ENCODE measurements at places on chromosomes 12 and 14.

DNA sequence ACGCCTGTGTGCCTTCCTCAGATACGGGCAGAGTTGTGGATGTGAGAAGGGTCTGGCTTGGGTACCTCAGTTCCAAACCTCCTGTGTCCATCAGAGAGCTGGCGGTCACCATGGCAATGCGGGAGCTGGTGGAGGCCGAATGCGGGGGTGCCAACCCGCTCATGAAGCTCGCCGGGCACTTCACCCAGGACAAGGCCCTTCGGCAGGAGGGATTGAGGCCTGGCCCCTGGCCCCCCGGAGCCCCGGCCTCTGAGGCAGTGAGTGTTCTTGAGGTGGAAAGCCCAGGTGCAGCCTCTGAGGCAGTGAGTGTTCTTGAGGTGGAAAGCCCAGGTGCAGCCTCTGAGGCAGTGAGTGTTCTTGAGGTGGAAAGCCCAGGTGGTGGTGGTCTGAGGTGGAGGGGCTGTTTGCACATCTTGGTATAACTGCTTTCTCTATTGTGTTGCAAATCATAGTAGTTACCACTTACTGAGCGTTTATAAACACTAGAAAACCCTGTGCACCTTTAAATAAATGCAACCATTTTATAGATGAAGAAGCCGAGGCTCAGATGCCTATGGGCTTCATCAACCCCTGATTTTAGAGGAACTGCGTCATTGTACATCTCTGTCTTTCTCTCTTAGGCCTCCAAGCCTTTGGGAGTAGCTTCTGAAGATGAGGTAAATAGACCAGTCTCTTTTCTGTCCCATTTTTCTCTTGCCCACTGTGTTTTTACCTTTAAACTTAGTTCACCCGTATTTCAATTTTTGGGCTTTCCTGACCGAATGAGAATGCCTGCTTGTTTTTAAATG, 976 bp downstream of the PEX5 start:
- DNase-seq, result no peak

DNA sequence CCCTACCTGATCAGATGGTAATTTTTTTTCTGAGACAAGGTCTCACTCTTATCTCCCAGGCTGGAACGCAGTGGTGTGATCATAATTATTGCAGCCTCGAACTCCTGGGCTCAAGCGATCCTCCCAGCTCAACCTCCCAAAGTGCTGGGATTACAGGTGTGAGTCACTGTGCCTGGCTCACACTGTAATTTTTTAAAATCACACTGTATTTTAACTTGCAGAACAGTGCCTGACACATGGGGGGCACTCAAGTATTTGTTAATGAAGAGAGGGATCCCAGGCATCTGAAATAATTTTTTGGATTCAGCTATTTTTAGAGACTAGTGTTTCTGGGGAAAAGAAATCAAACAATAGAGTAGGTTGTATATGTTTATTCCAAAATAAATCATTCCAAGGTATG, 21.7 kb downstream of the LIMA1 start:
- DNase-seq, result no peak

- DNase-seq, result no peak
Observed at GRCh38 chr14:59147007-59147406, 41.5 kb upstream of the DAAM1 start.

GRCh38 chr14:34050606-34051005, 99.7 kb upstream of the EGLN3 start:
- DNase-seq, result no peak

GRCh38 chr12:117692512-117692911, 276.3 kb downstream of the KSR2 start:
- DNase-seq, result no peak

DNA sequence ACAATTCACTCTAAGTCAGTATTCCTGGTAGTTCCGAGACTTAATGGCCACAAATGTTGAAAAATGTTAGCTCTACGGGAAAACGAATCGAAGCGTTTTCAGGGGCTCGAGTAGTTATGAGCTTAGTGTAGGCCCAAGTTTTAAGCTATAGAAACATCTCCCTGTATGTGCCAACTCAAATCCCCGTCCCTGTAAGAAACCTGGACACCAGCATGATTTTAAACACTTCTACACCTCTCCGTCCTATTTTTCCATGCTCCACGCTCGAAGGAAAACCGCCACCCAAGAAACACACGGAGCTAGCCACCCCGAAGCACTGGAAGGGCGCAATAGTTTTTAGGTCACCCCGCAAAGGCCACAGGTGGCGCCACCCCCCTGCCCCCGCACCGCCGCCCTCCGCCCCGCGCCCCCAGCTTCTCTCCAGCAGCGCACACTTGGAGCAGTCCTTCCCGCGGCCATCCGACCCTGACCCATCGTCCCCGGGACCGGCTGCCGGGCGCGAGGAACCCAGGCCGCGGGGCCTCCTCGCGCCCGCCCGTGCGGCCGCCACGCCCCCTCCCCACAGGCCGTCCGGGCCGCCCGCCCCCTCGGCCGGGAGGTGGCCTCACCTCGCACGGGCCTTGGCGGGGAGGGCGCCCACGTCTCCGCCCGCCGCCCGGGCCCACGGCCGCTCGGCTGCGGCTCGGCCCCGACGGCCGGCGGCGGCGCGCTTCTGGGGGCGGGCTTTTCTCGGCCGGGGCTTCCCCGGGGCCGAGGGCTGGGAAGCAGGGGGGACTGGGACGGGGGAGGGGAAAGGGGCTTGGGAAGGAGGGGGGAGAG, 522 bp downstream of the R3HDM2 start:
- no peak for DNase-seq

DNA sequence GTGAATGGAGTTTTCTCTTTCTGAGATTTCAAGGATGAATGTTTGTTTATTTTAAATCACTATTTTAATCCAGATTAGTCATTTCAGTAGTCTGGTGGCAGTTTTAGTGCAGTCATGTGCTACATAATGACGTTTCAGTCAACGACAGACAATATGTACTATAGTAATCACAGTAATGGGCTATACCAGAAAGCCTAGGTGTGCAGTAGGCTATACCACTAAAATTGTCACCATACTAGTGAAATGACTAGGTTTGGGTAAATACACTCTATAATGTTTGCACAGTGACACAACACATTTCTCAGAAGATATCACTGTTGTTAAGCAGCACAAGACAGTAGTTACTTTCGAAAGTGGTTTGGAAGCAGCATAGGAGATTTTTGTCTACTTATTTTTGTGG, 203.1 kb downstream of the ETNK1 start:
- DNase-seq, result no peak

GRCh38 chr14:60905923-60906322, 75.0 kb downstream of the TRMT5 start:
- DNase-seq, result no peak

DNA sequence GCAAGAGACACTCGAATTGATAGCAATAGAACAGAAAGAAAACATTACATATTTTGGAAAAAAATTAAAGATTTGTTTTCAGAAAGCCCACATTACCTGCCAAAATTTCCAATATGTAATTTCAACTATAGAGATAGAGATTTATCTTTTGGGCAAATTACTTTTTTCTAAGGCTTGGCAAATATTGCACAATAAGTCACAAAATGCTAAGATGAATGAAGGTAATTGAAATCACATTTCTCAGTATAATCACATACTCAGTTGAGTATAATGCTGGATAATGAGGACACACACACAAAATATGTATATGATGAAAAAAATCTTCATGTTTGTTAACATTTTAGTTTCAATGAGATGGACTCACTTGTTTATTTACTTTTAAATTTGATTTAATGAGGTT, 189.2 kb upstream of the STXBP6 start:
- DNase-seq, result no peak

GRCh38 chr14:28142400-28143015, 624.1 kb upstream of the FOXG1 start:
- DNase-seq, result no peak

- no peak for DNase-seq
Observed at GRCh38 chr14:86938320-86938719, 1054.7 kb downstream of the GALC start.

DNA sequence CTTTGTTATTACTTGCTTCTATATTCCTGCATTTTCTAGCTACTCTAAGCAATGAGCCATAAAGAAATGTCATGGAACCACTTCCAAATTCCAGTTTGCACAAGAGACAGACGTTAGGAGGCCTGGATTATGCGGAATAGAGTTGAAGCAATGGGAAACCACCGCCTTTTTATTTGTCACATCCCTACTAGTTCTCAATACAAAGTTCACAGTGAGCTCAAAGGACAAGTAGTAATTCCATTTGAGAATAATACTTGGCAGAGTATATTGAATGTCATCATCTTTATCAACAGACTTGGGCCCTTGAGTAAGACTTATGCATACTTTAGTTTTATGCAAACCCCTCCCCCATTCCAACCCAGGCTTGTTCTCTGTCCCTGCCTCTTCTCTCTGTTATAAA, 3.7 kb upstream of the SLC15A5 start:
- DNase-seq, result no peak

DNA sequence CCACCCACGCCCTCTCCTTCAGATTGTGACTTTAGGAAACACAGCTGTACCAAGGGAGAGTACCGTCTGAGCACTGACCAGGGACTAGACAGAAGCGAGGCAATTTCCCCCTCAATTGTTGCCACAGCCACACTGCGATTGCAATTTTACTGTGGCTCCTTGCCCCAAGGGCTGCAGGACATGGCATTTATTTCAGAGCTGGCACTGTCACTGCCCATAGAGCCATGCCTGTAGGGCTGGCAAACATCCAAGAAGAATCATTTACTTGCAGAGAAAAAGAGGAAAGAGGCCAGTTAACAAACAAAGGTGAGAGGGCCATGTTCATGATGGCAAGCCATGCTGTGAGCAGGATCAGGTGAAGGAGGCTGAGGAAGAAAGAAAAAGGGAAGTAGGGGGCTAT, 129.6 kb downstream of the EMP1 start:
- no peak for DNase-seq

DNA sequence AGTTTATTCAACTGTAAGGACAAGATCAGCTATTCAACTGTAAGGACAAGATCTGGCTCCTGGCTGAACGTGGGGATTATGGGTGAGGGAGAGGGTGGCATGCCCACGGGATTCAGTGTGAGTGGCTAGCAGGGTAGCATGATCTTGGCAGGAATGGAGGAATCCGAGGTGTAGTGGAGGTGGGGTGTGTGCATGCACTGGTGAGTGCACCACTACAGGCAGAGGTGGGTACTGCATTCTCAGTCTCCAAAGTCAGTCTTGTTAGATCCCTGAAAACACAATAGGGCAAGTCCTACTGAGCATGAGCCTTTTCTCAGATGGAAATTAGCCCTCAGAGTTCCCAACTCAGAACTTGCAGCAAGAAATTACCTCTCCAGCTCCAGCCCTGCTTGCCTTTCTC, 32.2 kb upstream of the DCD start:
- DNase-seq, result no peak

DNA sequence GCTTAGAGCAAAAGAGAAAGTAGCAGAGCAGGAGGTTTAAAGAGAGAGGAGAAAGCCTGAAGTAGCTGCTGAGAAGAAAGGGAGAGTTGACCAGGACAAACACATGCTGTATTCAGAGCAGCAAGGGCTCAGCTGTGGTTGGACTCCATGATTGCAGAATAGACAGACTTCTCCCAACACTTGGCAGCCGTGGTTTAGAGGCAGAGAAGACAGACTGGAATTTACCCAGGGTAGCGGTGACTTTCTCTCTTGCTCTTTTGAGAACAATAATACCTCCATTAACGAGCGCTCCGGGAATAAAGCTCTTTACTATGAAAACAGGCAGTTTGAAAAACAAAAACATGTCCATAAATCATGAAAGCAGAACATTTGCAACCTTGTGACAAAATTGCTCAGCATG, 21.4 kb upstream of the IGF1 start:
- DNase-seq, result no peak

GRCh38 chr14:54040846-54041245, 84.2 kb upstream of the BMP4 start:
- no peak for DNase-seq

GRCh38 chr14:102692334-102692733, 84.9 kb upstream of the TRAF3 start:
- no peak for DNase-seq

- DNase-seq, result no peak
Observed at GRCh38 chr14:103896578-103896977, 31.7 kb upstream of the TDRD9 start.

DNA sequence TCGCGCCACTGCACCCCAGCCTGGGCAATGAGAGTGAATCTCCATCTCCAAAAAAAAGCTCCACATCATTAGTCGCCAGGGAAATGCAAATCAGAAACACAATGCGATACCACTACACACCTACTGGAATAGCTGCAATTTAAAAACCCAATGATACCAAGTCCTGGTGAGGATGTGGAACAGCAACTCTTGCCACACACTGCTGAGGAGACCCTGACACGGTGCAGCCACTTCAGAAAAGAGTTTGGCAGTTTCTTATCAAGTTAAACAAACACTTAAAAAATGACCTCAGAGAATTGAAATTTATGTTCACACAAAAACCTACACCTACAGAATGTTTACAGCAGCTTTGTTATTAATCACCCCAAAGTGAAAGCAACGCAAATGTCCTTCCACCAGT, 12.1 kb downstream of the P2RX2 start:
- DNase-seq, result no peak

- DNase-seq, result no peak
Observed at GRCh38 chr14:54483073-54483745, 5.6 kb downstream of the GMFB start.

DNA sequence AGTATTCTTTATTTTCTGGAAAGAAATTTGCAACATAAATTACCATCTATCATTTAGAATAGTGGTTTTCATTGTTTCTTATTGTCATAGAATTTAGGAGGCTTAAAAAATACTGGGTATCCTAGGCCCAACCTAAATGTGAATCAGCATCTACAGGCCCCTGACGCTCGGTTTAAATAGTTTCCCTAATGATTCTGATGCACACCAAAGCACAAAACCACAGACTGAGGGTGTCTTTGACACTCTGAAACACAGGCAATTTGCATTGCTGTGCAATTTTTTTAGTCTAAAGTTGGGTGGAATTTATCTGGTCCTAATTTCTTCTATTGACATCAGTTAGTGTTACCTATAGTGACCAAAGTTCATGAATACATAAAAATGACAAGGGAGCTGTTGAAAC, 87.6 kb upstream of the SSTR1 start:
- no peak for DNase-seq

- DNase-seq, result no peak
Observed at GRCh38 chr12:104576980-104577580, 120.3 kb downstream of the CHST11 start.

DNA sequence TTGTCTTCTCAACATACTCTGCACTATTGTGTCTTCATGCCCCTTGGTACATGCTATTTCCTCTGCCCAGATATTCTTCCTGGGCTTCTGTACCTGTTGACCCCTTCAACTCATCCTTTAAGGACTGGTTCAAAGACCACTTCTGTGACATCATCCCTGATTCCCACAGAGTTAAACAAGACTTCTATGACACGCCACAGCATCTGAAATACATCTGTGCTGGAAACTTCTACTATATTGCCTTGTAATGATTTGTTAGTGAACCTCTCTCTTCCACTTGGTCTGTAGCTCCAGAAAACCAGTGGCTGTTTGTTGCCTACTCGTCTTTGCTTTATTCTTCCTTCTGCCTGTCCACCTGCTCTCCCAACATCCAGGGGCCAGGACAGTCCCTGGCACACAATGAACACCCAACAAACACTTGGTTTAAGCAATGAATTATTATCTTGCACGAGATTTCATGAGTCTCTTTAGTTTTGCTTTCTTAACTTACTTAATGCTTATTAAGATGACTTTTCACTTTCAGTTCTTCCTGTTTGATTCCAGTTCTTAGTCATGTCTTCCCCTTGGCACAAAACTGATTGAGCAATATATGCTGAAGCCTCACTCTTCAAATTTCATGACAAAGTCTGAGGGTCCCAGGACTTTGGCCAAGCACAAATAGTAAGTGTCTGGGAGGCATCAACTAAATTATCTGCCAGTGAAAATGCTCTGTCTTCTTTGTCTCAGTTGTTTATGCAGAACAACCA, 485.9 kb downstream of the APAF1 start:
- no peak for DNase-seq

All from stimulated activated CD4-positive, alpha-beta T cell treated with anti-CD3 and anti-CD28 coated beads, Interleukin-15, amount 100 ng/mL, for 1 hour (primary cell).